Foreskin fibroblast (primary cell): ENCODE measurements at places on chromosomes 16 and 17.

GRCh38 chr17:2911035-2911754, 115.0 kb downstream of the RAP1GAP2 start:
- DNase-seq: no peak

GRCh38 chr16:78375055-78375679, 275.7 kb downstream of the WWOX start:
- DNase-seq: no peak

- no peak for DNase-seq
Observed at GRCh38 chr17:21396237-21396636, 20.1 kb downstream of the KCNJ12 start.

DNA sequence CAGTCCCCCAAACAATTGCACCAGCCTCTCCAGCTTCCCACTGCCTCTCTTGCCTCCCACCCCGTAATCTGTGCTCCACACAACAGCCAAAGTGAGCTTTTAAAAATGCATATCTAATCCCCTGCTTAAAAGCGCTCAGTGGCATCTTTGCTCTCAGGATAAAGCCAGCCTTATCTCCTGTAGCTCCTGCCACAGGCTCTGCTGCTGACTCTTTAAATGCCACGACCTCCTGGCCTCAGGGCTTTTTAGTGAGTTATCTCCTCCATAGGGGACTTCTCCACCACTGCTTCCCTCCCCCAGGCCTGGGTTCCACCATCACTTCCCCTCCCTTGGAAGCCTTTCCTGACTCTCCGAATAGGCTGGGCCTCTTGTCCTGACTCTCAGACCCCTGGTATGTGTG, 98.6 kb downstream of the GNAO1 start:
- DNase-seq: no peak

DNA sequence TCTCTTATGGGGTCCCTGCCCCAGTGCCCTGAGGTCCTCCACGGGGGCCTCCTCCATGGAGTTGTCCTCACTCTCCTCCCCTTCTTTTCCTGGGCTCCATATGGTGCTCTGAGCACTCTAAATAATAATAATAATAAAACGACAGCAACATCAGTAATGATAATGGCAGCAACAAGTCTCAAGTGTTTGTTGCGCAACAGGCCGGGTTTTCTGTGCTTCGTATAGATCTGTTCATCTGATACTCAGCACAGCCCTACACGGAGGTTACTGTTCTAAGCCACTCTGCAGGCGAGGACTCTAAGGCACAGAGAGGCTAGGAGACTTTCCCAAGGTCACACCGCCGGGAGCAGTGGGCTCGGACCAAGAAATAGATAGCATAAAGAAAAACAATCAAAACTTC, 13.7 kb downstream of the CIBAR2 start:
- DNase-seq: no peak

- no peak for DNase-seq
Observed at GRCh38 chr16:56457927-56458470, 6.6 kb downstream of the OGFOD1 start.

DNA sequence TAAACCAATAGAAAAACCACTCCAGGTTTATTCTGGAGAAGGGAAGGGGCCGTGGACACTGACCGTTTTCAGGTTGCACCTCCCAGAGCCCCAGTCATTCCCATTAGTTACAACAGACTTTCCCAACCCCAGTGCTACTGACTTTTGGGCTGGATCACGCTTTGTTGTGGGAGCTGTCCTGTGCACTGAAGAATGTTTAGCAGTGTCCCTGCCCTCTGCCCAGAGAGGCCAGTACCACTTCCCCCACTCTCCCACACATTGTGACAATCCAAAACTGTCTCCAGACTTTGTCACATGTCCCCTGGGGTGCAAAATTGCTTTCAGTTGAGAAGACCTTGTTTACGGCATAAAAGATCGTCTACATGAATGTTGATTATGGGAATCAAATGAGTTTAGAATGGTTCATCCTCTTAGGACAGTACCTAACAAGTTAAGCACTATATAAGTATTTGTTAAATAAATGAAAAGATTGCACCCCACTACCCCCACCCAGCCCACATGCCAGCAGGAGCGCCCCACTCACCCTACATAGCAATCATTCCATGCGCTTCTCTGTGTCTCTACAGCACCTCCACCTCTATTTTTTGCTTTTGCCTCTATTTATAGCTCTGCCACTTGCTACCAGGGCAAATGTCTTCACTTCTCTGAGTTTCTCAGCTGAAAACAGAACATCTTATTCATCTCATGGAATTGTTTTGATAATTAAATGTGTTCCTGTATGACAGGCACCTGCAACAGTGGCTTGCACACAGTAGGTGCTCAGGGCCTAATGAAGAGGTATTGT, 104.9 kb downstream of the AXIN2 start:
- no peak for DNase-seq
